Thoracic aorta (tissue), 2 donors: ENCODE measurements at places on chromosomes 1 and 21. TPM values are rescaled to one million over a fixed set of nuclear protein-coding genes. Genes with fewer than 3 reads are reported as not detected.

- DNase-seq: no peak
Measured at GRCh38 chr1:109357616-109358015, 40.1 kb downstream of the SORT1 start.

- no peak for DNase-seq
Measured at GRCh38 chr1:48222501-48223242, at the start of gene SLC5A9. SLC5A9 (plus strand) TSS chr1:48222716; CDS start chr1:48222737, 21 bp downstream.

GRCh38 chr1:15690317-15690716, 6.2 kb downstream of the PLEKHM2 start:
- no peak for DNase-seq

The SYT6 gene
- not detected for total RNA-seq
